ENCODE measurements at places on chromosomes 12 and 14. TPM values are rescaled to one million over a fixed set of nuclear protein-coding genes. Genes with fewer than 3 reads are reported as not detected.

The RNASE4 gene
- total RNA-seq = 0.63 TPM

The CELA1 gene
- not detected for total RNA-seq

The CD27 gene
- total RNA-seq = 90.5 TPM

The ARID4A gene
- 33.9 TPM for total RNA-seq

The TRIAP1 gene
- 68.0 TPM for total RNA-seq

The SLC25A47 gene
- total RNA-seq = not detected

The DRAM1 gene
- 9.9 TPM for total RNA-seq

The ERBB3 gene
- 1.9 TPM for total RNA-seq

The BBOF1 gene
- total RNA-seq = 2.1 TPM

The ANKRD13A gene
- 67.8 TPM for total RNA-seq

The MRPL42 gene
- 68.3 TPM for total RNA-seq

The OSGEP gene
- total RNA-seq = 50.7 TPM

The HOTAIR gene
- not detected for total RNA-seq

The B4GALNT3 gene
- 3.7 TPM for total RNA-seq

The FGD6 gene
- 1.2 TPM for total RNA-seq

The LALBA gene
- not detected for total RNA-seq

The AGAP2 gene
- total RNA-seq = 26.9 TPM

The TAS2R9 gene
- total RNA-seq = not detected

The TESPA1 gene
- 86.5 TPM for total RNA-seq

The NELL2 gene
- 66.0 TPM for total RNA-seq

The SERPINA9 gene
- not detected for total RNA-seq

The INSM2 gene
- not detected for total RNA-seq

The P2RX7 gene
- 14.8 TPM for total RNA-seq

The HPD gene
- total RNA-seq = not detected

The CCDC175 gene
- total RNA-seq = not detected

The TOGARAM1 gene
- 6.3 TPM for total RNA-seq

The GALNT9 gene
- total RNA-seq = 0.42 TPM

The KLRF1 gene
- total RNA-seq = 0.72 TPM

The GPD1 gene
- total RNA-seq = 1.6 TPM

The OLR1 gene
- not detected for total RNA-seq
